ENCODE measurements at places on chromosomes 16 and 17. TPM values are rescaled to one million over a fixed set of nuclear protein-coding genes. Genes with fewer than 3 reads are reported as not detected.

Gene PMM2
- total RNA-seq = 31.1 TPM

Gene KRT9
- total RNA-seq = not detected

Gene CCL4L2
- not detected for total RNA-seq

Gene MGAT5B
- total RNA-seq = 0.53 TPM

Gene KRTAP17-1
- not detected for total RNA-seq

Gene ADAMTS18
- total RNA-seq = 5.5 TPM

Gene MT1M
- total RNA-seq = 3.5 TPM

Gene TP53TG3C
- not detected for total RNA-seq

Gene CRISPLD2
- 0.13 TPM for total RNA-seq

Gene C16orf96
- not detected for total RNA-seq

Gene BCKDK
- total RNA-seq = 19.8 TPM

Gene SLC16A13
- total RNA-seq = 0.92 TPM

Gene PRSS8
- not detected for total RNA-seq

Gene GPR179
- total RNA-seq = not detected

Gene TMEM88
- total RNA-seq = 5.8 TPM

Gene SEPTIN1
- total RNA-seq = not detected

Gene LHX1
- total RNA-seq = not detected

Gene ZG16
- not detected for total RNA-seq

Gene OR3A3
- not detected for total RNA-seq

Gene USP7
- 70.2 TPM for total RNA-seq

Gene CCDC40
- 0.73 TPM for total RNA-seq

Gene CCP110
- total RNA-seq = 22.9 TPM

Gene CCDC200
- total RNA-seq = not detected

Gene PIPOX
- 2.0 TPM for total RNA-seq

Gene EME1
- 5.5 TPM for total RNA-seq

Gene MLKL
- total RNA-seq = 45.2 TPM

Gene MRPL45
- 40.2 TPM for total RNA-seq

Gene OMG
- total RNA-seq = 0.26 TPM

Gene ITGB3
- total RNA-seq = 96.8 TPM

Gene GPR139
- not detected for total RNA-seq

Gene NPIPB9
- 0.99 TPM for total RNA-seq

Gene CBFA2T3
- not detected for total RNA-seq

Gene HSPB9
- not detected for total RNA-seq

Gene MMP15
- total RNA-seq = 5.1 TPM

Gene RAMP2
- 2.1 TPM for total RNA-seq

Gene TMEM231
- total RNA-seq = 19.2 TPM

Gene MT1H
- total RNA-seq = not detected

Gene FLII
- 515 TPM for total RNA-seq

Gene TNFRSF13B
- not detected for total RNA-seq

Gene VPS4A
- total RNA-seq = 51.5 TPM

Gene CDRT4
- 1.7 TPM for total RNA-seq

Gene STH
- total RNA-seq = not detected

Gene NUPR1
- 2.5 TPM for total RNA-seq

Gene PVALEF
- not detected for total RNA-seq

All from pulmonary artery endothelial cell (primary cell).